ENCODE measurements at places on chromosomes 7 and 10.

DNA sequence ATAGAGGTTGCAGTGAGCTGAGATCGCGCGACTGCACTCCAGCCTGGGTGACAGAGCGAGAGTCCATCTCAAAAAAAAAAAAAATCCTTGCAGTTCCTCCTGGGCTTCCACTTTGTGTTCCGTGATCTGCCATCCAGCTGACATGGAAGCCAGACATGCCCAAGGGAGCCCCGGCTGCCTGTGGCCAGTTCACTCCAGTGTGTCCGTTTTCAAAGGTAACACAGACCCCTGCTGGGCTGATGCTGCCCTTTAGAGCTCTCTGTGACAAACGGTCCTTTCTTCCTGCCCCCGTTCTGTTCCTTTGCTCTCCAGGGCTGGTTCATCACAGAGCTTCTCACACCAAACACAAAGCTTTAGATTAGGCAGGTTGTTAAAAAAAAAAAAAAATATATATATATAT, 130.8 kb downstream of the CUL2 start:
- DNase-seq, result no peak

- DNase-seq, result no peak
These were observed 62.7 kb downstream of the KAT6B start for GRCh38 chr10:74888962-74889661.

DNA sequence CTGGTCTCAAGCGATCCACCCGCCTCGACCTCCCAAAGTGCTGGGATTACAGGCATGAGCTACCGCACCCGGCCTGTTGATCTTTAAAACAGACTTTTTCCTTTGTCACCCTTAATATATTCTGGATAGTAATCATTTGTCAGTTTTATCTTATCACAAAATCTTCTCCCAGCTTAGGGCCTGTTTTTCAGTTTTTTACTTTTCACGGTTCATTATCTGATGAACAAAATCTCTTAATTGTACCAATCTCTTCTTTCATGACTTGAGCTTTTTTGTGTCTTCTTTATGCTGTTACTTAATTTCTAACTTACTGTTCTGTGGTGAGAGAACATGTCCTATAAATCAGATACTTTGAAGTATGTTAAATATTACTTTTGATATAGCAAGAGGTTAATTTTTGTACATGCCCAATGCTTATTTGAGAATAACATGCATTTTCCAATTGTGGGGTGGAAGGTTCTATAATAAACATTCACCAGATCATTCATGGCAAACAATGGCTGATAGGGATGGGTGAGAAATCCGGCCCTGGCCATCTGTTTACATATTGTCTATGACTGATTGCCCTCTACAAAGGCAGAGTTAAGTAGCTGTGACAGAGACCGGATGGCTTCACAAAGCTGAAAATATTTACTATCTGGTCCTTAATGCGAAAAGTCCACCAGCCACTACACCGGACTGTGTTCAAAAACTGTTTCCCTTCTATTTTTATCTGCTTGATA, 5.3 kb downstream of the PAPOLB start:
- no peak for DNase-seq

DNA sequence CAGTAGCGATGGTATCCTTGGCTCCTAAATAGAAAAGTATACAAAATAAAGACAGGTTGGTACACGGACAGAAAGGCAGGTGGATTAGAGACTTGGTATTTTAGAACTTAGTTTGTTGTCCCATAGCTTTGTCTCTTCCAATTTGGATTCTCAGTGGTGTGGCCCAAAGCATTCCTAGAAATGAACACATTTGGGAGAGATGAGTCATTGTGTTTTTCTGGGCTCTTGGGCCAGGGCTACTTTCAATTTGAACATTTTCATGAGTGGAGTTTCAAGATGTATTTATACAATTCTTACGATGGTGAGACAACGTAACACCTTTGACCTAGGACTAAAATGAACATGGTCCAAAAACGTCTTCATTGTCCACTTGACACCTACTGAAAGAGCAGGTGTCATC, 225.1 kb upstream of the YAE1 start:
- no peak for DNase-seq

DNA sequence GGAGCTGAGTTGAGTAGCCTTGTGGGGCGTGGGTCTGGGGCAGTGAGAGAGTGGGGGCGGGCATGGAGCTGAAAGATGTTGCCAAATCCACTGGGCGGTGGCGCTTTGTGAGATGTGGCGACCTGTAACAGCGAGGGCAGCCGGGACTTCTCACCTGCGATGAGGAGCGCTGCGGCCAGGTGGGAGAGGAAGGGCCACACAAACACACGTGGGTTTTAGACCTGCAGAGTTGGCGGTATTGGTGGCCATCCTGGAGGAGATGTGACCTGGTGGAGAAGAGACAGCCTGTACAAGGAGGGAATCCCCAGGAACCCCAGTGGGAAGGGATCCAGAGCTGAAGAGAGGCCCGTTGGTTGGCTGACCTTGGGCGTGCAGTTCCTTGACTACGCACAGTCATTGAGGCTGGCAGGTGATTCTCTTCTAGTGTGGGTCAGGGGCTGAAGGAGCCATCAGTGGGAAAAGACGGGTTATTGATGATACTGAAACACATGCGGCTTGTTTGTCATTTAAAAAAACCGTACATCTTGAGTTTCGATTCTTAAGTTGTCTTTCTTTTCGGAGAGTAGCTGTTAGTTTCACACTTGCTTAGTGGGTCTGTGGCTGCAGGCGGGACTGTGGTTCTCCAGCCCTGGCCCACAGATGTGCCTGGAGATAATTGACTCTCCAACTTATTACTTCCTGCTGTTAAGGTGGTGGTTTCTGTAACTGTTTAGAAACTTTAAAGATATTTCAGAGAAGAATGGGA, 2.4 kb downstream of the CHST12 start:
- DNase-seq, result no peak

GRCh38 chr7:150733482-150734095, 3.6 kb upstream of the GIMAP5 start:
- no peak for DNase-seq

DNA sequence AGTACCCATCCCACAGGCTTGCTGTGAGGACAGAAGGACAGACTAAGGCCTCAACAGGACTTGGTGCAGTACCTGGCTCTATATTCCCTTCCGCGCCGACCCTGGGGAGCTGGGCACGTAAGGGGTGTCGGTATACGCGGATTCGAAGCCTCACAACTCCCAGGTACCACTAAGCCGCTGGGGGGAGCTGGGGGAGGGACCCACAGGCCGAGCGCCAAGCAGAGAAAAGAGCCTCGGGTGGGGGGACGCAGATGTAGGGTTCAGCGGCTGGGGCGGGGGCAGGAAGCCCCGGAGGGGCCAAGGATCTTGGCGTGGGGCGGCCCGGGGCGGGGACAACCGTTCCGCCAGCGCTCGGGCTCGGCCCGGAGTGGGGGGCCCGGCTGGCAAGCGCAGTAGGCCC, 126.4 kb upstream of the ZNF746 start:
- peak; percentile 30 for DNase-seq

- no peak for DNase-seq
These were observed 1.3 kb upstream of the BLVRA start for GRCh38 chr7:43757073-43757720.

- DNase-seq, result no peak
These were observed 34.5 kb downstream of the PAXIP1 start for GRCh38 chr7:154968336-154969001.

DNA sequence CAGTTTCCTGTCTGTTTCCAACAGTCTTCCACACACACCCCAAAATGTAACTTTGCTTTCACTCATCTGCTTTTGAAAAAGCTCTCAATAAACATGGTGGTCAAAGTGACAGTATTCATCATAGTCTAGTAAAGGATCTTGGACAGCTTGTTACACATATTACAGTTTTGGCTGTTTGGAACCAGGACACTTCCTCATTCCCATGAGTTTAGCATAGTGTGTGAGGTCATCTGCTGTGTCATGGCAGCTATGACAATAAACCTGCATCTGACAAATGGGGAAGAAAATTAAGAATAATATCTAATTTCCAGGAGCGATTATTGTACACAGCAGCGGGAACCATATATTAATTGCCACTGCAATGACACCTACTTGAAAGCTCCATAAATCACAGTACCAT, 184.3 kb upstream of the SLC26A5 start:
- peak; percentile 70 for DNase-seq

- DNase-seq, result no peak
These were observed 38.1 kb upstream of the ANTXRL start for GRCh38 chr10:46248651-46249146.

DNA sequence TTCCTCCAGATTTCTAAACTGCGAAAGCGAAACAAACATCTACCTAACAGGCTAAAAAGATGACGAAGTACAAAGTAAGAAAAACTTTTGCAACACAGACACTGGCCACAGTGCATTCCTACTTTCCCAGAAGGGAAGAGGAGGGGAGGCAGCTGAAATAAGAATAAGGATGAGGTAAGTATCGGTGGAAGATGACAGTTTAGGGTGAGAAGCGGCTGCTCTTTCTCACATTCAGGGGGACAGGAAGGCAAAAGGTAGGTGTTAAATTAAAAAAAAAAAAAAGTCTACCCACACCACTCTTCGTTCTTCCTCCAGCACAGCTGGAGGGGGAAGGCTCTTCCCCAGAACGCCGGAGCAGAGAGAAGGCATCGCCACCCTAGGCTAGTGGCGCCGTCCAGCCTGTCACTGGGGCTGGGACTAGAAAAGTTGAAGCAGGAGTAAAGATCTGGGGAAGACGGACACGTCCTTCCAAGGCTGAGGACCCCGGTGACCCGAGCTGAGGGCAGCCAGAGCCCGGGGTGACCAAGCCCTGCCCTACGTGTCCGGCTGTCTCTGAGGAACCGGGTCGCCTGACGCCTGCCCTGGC, 846 bp downstream of the DNAJC1 start:
- peak; percentile 51 for DNase-seq

- no peak for DNase-seq
These were observed 172.5 kb upstream of the CELF2 start for GRCh38 chr10:10845185-10845584.

DNA sequence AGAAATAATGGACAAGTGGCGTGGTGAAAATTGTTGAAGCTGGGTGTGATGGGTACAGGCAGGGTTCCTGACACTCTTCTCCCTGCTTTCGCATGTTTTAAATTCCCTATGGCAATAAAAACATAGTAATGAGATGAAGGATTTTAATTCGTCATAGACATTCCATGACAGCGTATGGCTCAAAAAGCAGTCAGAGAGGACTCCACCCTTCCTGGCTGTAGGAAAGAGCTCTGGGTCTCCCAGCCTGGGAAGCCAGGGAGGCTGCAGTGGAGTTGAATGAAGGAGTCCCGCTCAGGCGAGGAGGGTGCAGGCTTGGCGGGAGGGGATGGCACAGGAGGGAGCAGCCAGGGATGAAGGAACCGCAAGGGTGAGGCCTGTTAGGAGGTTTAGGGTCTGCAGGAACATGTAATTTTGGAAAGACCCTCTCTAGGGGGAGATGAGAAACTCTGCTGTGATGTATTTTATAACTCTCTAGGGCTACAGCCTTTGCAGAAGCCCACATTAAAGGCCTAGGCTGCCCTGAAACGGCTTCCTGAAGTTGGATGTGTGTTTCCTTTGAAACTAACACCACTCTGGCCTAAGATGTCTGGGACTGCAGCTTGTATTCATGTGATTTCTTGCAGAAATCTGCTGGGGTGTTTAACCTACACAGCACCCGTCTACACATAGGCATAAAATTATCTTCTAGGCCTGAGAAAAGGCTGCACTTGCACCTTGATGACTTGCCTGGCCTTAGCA, 7.6 kb upstream of the LARP4B start:
- no peak for DNase-seq

GRCh38 chr10:91798649-91799611, 704 bp downstream of the TNKS2 start:
- peak; percentile 69 for DNase-seq

DNA sequence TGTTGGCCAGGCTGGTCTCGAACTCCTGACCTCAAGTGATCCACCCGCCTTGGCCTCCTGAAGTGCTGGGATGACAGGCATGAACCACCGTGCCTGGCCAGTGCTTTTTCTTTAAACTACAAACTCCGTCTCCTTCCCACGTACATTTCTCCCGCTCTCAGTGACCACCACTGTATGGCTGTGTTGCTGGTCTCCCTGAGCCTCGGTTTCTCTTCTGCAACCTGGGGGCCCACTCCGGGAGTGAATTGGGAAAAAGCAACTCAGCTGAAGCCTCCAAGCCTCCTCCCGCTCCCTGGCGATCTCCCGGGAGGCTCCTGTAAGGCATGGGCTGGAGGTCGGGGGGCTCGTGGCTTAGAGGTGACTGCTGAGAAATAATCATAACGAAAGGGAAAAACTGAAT, 136.3 kb downstream of the ELFN1 start:
- DNase-seq, result no peak

DNA sequence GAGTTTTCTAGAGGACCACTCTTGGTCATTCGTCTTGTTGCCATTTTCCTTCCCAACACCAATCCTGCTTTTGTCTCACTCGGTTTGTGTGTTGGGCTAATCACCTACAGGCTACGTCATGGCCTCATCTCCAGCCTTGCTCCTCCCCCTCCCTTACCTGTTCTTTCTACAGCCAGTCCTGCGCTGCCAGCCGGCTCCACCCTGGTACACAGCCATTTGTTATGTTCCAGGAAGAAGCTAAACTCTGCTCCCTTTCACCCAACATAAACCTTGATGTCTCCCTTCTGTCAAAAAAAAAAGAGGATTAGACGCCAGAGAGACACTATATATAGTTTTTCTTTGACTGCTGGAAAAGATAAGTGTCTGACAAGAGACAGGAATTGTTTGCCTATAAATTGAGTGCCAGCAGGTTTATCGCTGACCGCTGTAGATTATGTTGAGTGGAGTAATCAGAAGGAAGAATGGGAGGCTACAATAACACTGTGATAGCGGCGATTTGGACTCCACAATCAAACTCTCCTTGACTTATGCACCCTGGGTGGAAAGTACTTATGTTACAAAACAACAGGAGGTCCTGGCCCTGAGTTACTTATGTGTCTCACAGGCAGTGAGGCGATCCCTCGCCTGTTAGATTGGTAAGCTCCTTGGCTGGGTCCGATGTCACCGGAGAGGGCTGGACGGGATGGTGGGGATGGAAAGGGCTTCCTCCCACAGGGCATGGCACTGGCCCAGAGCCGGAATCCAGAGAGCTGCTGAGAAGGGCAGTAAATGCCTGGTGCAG, 171.3 kb upstream of the BMPER start:
- peak; percentile 49 for DNase-seq

- DNase-seq, result no peak
These were observed 12.7 kb downstream of the FBXW4 start for GRCh38 chr10:101682172-101682825.

DNA sequence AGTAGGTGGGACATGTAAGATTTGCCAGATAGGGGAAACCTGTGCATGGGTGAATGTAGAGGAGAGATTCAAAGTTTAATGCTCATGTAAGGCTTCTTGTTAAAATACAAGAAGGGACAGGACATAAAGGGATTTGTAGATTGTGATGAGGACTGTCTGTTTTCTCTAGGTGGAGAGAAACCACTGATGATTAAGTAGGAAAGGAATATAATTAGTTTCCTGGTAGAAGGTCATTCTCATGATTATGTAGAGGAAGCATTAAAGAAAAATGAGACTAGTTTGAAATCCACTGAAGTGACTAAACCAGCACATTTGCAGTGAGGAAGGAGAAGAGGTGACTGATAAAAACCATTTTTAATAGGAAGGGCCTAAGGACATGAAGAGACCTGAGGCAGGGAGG, 19.6 kb upstream of the MACC1 start:
- peak; percentile 80 for DNase-seq

GRCh38 chr10:21926358-21926925, 77.1 kb downstream of the DNAJC1 start:
- DNase-seq, result peak; percentile 78

- DNase-seq, result no peak
These were observed 421.4 kb downstream of the GALNT17 start for GRCh38 chr7:71553306-71553705.
